ENCODE measurements at places on chromosomes 5 and 9.

DNA sequence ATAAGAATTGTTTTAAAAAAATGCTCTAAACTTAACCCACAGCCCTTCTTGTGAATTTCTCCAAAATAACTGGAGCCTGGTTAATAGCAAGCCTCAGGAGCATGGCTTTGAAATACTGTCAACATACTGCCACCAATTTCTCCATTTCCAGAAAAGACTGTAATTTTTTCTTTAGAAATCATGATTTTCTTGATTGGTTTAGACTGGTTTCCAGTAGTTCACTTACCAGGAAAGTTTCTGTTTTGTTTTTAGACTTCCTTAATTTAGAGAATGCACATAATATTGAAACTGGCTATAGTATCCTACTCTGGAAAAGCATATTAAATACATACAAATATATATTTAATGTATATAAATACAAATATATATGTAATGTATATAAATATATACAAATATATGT is 4.5 kb upstream of the CD274 start:
- no peak for DNase-seq

- DNase-seq = no peak
These were observed 45.2 kb upstream of the NEK6 start for GRCh38 chr9:124212381-124213050.

GRCh38 chr9:86679909-86680308 is 267.4 kb downstream of the GAS1 start:
- no peak for DNase-seq

GRCh38 chr5:95699337-95699736 is 16.5 kb upstream of the SPATA9 start:
- DNase-seq = no peak

- DNase-seq = no peak
These were observed 223.0 kb downstream of the GABBR2 start for GRCh38 chr9:98485706-98486105.

DNA sequence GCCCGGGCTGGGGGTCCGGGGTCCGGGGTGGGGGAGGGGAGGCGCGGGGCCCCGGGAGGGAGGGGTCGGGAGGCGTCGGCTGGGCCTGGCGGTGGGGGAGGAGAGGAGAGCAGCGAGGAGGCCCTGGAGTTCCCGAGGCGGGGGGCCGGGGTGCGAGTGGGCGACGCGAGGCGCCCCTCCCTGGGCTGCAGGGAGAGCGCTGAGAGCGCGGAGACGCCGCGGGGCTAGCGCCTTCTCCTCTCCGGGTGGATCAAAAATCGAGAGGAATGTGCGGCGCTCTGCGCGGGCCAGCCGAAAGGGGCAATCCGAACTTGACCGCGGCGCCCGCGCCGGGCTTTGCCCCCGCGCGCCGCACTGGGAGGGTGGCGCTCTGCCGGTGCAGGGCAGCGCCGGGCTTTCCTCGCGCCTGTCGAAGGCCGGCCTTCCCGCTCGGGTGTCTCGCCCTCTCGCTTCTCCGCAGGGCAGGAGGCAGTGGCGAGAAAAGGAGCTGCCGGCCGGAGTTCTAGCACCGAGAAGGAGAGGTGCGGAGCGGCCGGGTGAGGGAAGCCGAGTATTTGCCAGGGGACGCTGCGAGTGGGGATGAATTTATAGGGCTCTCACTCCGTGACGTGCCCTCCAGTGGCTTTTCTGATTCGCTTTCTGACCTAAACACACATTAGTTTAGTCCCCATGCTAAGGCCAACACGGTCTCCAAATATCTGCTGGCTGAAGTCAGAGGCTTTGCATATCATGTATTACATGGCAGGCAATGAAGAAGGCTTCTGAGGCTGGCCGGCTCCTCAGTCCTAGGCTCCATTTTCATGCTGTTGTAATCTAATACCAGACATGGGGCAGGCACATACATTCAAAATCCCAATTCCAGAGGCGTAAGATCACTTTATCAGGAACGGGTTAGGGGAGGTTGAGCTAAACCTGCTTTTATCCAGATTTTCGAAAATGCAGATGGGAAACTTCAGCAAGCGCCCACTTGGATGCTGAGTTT is 503 bp upstream of the GDNF start:
- DNase-seq = no peak

- DNase-seq = no peak
These were observed 92.7 kb upstream of the SAP30L start for GRCh38 chr5:154352960-154353548.

GRCh38 chr9:117465706-117466105 is 50.8 kb upstream of the ASTN2 start:
- no peak for DNase-seq

- DNase-seq = no peak
These were observed 4.1 kb upstream of the GBGT1 start for GRCh38 chr9:133167769-133168168.

- DNase-seq = no peak
These were observed 21.8 kb downstream of the STK10 start for GRCh38 chr5:172166030-172166826.

GRCh38 chr5:45796959-45797553 is 100.9 kb upstream of the HCN1 start:
- DNase-seq = no peak

DNA sequence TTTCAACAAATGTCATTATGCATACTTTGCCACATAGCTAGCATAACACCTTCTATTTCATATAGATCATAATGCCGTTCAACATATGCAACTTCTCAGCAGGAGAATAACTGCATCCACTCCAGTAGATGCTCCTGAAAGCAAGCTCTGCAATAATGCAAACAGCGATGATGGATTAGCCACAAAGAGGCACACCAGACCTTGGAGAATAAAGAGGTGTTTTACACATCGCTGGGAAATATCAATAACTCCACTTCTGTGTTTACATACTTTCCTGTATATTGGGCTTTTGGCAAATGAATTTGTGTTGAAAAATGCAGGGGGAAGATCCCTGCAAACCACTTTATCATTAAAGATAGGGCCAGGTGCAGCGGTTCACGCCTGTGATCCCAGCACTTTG is 271.5 kb upstream of the PANK3 start:
- no peak for DNase-seq

- DNase-seq = no peak
These were observed 100.9 kb downstream of the BOD1 start for GRCh38 chr5:173515526-173515925.

DNA sequence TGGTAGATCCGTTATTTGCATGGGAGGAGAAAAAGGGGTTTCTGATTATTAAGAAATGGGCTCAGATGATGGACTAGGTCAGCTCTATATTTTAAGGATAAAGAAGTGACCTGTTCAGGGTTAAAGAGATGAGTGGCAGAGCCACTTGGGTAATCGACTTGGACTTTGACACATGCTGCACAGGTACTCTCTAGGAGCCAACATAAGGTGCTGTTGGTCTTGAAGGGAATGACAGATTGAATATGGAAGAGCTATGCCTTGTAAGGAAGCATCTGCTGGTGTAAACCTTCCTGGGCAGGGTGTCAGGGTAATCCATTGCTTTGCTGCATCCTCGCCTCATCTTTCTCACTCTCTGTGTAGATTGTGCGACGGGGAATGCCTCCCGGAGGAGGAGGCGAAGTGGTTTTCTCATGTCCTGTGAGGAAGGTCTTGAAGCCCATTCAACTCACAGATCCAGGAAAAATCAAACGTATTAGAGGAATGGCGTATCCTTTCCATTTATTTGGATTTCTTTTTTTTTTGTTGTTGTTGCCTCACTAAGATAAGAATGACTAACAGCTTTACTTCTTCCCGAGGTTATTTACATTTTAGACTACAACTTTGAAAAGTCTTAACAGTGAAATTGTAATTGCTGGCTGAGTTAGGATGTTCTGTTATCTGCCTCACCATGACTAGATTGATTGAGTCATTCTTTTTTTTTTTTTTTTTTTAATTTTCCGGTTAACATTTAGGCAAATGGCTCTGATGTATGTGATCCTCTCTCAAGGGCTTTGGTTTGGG is 41.2 kb downstream of the RCL1 start:
- no peak for DNase-seq

DNA sequence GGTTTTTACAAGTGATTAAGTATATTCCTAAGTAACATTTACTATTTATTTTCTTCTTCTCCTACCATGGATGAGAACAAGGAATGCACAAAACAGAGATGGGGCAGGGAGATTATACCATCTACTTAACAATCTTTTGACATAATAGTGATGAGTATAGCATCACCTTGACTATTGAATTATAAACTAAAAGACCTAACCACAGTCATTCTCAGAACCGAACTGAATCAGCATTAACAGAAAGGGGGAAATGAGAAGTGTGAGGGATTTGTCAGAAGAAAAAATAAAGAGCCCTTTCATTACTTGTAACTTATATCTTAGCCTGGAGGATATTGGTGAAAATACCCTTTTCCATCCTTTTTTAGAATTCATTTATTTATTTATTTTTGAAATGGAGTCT is 21.9 kb downstream of the OR2Y1 start:
- DNase-seq = no peak

DNA sequence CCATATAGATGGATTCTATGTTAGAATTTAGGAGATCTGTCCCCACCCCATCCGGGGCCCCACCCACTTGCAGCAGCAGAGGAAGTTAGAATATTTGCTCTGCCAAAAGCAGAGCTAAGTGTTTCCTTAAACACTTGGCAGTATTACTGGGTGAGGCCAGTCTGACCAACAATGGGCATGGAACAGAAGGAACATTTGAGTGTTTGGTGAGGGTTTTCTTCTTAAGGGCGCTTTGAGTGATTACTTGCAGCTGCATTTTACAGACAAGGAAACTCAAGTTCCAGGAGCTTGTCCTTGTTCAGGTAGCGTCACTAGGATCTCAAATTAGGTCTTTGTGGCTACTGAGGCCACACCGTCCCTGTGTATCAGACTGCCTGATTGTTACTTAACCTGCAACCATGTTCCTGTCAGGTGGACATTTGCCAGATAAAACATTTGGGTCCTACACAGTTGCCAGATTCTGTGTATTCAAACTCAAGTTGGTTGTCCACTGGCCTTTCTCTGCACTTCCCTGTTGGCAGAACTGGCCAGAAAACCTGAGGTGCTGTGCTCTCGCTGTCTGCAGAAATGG is 59.3 kb downstream of the SLC46A2 start:
- DNase-seq = no peak

DNA sequence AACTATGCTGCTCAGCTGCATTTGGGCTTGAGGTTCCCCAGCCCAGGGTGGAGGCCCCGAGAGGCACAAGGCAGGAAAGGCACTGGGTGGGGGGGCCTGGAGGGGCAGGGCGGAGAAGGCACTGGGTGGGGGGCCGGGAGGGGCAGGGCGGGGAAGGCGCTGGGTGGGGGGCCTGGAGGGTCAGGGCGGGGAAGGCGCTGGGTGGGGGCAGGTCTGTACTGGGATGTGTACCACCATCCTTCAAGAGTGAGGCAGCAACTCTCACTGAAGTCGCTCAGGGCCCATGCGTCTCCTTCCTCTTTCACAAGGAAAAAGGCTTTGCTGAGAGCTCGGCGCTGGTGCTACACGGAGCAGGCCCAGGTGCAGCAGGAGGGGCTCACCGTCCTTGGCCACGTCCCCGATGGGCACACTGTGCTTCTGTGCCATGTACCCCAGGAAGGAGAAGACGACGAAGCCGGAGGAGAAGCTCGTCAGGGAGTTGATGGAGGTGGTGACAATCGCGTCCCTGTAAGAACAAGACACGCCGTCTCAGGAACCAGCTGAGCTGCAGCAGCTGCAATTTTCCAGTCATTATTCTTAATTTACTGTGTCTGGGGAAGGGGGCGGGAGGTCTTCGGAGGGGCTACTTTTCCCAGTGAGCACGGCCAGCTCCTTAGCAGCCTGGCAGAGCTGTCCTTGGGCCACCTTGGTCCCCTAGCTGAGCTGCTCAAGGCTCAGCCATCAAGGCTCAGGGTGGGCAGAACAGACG is 30.8 kb downstream of the SLC6A3 start:
- no peak for DNase-seq

- DNase-seq = no peak
These were observed 470.5 kb downstream of the PDE4D start for GRCh38 chr5:59423021-59423420.

DNA sequence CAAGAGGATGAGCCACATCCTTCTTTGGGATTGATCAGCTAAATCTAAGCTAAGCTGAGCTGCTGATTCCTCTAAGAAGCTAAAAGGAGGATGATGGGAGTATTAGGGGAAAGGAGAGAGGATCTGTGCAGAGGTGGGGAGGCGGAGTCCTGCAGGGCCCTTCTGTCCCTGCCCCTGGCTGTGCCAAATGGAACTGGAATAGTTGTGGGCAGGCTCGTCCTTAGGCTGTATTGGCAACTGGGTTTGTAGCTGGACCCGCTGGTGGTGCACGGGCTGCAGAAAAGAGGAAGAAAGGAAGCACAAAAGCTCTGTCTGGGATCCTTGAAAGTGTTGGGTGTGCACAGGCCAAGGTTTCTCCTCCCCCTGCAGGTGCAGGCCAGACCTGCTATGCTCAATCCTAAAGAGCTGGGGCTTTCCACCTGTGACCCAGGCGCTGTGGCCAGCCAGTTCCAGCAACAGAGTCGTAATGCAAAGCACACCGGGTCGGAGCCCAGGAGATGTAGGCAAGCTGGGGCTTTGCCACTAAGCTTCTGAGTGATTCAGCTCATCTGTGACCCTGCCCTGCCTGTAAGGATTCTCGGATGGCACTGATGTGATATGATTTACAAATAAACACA is 9.8 kb downstream of the CLTB start:
- no peak for DNase-seq

GRCh38 chr9:85900504-85901201 is 40.3 kb upstream of the NAA35 start:
- DNase-seq = no peak

GRCh38 chr5:58048185-58048925 is 411.5 kb downstream of the PLK2 start:
- DNase-seq = no peak
